Thoracic aorta (tissue), 2 donors: ENCODE measurements at places on chromosomes 6 and 20. TPM values are rescaled to one million over a fixed set of nuclear protein-coding genes. Genes with fewer than 3 reads are reported as not detected.

Gene ACOT13
- total RNA-seq = 2.5 TPM

GRCh38 chr6:138656364-138657064, 117.1 kb upstream of the CCDC28A start:
- no peak for DNase-seq

GRCh38 chr6:83086751-83087150, 19.3 kb downstream of the DOP1A start:
- no peak for DNase-seq

Gene RNF217
- total RNA-seq = 36.3 TPM

DNA sequence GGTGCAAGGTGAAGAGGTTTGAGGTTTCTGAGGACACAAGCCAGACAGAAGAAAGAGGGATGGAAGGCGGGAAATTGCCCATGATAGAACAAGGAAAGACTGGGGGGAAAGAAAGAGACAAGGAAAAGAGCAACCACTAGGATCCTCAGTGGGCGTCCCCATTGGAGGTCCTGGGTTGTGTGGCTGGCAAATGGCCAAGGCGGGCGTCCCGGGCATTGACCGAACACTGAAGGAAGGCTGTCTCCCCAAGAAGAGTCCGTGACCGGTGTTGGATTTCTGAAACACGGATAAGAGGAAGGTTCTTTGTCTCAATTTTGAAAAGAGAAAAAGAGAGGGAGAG, 746.6 kb upstream of the ADGRB3 start:
- DNase-seq = no peak

GRCh38 chr6:16130932-16131387, 2.1 kb downstream of the MYLIP start:
- DNase-seq = no peak

DNA sequence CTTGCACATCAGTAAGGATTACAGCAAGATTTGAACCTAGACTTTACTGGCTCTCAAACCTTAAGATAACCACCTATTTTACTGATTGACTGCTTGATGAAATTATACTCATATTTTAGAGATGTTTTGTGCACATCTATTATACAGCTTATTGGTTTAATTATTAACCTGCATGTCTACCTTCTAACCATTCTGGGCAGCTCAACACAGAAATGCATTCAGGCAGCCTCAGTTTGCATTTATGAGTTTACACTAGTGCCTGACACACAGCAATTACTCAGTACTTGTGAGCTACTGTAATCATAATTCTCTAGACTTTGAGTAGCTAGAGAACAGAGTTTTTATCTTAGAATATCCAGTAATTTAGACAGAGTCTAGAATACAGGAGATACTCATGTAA, 273.9 kb upstream of the THEMIS start:
- DNase-seq = no peak

Gene CENPW
- total RNA-seq = not detected

GRCh38 chr20:19986419-19986818, 30.7 kb upstream of the NAA20 start:
- DNase-seq = no peak

GRCh38 chr20:54197621-54198604, 10.0 kb upstream of the PFDN4 start:
- no peak for DNase-seq

DNA sequence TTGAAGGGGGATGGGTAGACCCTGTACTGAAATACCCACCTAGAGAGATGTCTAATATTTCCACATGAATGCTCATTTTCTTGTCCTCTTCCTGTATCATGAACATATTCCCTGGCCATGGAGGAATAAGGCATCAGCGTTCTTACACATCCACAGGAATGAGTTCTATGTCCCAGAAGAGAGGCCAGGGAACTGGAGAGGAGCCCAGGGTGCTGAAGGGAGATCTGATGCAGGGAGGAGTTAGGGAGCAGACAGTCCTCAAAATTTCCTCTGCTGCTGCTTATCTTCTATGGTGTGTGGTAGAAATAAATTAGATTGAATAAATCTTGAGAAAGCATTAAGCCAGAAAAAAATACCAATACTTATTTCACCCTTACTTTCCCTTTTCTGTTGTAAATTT, 295.0 kb downstream of the KCNQ5 start:
- DNase-seq = no peak

GRCh38 chr6:25981568-25982263, 19.1 kb downstream of the TRIM38 start:
- DNase-seq = no peak

DNA sequence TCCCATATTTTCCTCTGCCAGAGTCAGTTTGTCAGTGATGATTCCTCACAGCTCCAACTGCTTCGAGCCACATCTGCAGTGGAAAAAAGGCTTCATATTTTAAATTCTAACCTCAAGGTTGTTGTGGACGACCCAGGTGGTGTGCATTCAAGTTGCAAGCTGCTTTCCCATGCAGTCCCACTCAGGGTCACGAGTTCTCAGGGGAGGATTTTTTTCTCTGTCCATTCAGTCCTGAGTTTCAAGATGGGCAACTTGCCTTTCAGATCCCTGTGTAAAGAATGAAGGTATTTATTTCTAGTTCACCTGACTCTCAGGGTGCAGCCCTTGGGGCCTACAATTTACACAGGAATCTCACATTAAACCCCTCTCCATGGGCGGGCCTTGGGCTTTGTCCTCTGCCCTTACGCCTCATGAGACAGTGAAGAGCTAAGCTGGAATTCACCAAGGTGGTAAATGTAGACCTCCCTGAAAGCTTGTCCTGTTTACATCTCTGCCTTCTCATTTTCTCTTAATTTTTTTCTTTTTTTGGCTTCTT, 65.9 kb downstream of the TPD52L1 start:
- DNase-seq = no peak

- no peak for DNase-seq
Observed at GRCh38 chr6:163377561-163377960, 37.0 kb upstream of the QKI start.

Gene ABHD16B
- not detected for total RNA-seq

DNA sequence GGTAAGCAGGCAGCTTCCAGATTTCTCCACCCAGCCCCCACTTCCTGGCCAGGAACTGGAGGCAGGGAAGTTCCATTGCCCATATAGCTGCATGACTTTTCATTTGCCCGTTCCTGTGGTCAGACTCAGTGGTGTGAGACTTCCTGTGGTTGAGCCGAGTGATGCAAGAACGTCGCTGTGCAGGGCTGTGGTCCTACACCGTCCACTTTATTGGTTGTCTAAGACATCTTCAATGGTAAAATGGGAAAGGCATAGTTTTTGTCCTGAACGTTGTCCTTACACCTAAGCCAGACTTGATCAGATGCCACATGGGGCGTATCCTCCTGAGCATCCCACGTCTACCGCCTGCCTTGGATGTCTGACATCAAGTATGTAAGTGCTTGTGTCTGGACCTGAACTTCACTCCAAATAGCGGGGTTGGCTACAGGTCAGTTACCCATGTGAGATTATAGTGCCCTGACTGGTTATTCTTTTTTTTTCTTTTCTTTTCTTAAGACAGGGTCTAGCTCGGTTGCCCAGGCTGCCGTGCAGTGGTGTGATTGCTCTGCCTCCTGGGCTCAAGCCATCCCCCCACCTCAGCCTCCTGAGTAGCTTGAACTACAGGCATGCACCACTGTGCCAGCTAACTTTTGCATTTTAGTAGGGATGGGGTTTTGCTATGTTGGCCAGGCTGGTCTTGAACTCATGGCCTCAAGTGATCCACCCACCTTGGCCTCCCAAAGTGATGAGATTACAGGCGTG, 25.9 kb upstream of the GTSF1L start:
- no peak for DNase-seq

Gene PHACTR1
- total RNA-seq = 42.9 TPM

GRCh38 chr6:113011801-113012200, 664.7 kb downstream of the RFPL4B start:
- DNase-seq = no peak

DNA sequence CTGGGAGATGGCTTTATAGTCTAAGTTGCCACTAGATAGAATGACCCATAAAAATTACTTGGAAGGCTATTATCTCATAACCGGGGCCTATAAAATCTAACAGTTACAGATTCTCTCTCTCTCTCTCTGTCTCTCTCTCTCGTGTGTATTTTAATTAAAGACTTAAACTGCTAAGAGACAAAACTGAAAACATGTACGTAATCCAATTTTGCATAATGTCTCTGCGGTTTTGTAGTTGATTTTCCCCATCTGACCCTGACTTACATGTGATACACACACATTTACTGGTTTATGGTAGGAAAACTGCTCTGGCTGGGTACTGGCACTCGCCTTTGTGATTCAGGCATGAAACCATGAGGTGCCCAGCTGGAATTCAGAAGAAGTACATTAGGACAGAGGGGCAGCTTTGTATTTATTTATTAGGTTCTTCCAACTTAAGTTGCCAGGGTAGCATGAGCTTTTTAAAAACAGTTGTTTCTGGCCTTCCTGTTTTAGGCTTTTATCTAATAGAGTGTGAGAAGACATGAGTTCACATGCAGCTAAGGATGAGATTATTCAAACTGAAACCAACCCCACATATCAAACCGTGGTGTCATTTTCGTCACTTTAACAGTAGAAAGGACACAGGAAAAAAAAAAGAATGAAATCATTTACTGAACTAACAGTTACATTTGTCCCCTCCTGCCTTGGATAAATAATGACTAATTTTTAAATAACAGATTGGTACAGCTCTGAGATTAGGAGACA, 182.5 kb downstream of the GMPR start:
- no peak for DNase-seq

DNA sequence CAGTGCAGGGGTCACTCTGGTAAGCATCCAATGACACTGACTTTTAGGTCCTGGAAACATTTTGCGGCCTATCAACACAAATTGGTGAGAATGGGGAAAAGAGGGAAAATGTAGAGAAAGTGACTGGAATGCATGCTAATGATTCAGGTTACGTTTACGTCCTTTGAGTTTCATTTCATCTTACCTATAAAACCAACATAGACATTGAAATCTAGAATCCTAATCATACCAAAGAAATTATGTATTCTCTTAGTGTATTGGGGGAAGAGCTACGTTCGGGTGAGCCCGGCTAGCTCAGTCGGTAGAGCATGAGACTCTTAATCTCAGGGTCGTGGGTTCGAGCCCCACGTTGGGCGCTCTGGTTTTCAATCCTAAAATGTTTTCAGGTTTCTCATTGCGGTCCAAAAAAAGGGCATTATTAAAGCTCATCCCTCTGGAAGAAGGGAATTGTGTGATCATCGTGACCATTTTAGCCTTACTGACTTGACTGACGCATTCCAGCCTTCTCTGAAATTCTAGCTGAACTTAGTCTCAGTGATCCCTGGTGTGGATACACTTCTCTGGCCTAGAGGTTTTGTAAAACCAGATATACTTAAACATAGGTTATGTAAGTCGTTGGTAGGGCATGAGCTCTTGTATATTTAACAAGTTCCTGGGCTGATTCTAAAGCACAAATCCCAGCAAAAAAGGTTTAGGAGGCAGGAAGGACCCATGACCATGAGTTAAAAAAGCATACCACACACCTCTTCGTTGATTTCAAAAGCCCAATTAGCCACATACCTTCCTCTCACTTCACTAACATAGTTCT, 18.3 kb downstream of the HMGN4 start:
- DNase-seq = no peak

- DNase-seq = no peak
Observed at GRCh38 chr6:168953461-168953860, 300.2 kb downstream of the THBS2 start.

- no peak for DNase-seq
Observed at GRCh38 chr6:63943826-63944225, 308.2 kb downstream of the PHF3 start.

Gene SLC29A1
- total RNA-seq = 132 TPM

DNA sequence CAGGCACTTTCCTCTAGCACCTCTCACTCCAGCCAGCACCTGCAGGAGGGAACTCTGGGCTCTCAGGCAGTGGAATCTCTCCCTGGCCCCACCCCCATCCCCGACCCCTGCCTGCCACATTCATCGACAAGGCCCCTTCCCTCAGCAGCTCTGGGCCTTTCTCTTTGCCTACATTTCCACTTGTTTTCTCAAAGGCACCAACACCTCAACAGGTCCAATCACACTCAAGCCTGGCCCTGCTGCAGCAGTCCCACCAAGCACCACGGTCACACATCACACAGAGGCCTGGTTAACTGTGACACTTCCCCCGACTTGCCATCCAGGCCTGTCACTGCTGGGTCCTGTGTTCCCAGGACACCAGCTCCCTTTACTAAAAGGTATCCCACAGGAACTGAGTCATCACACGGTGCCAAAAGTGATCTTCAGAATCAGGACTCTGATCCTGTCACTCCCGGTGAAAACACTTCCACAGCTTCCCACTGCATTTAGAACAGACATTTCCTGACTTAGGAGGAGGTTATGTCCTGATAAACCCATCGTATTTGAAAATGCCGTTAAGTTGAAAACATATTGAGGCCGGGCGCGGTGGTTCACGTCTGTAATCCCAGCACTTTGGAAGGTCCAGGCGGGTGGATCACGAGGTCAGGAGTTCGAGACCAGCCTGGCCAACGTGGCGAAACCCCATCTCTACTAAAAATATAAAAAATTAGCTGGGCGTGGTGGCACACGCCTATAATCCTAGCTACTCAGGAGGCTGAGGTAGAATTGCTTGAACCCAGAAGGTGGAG, 54.9 kb downstream of the MYH7B start:
- no peak for DNase-seq
